ENCODE measurements at places on chromosomes 5 and 9. TPM values are rescaled to one million over a fixed set of nuclear protein-coding genes. Genes with fewer than 3 reads are reported as not detected.

- DNase-seq, result no peak
These were observed 315.8 kb upstream of the PDE4D start for GRCh38 chr5:60209146-60209840.

DNA sequence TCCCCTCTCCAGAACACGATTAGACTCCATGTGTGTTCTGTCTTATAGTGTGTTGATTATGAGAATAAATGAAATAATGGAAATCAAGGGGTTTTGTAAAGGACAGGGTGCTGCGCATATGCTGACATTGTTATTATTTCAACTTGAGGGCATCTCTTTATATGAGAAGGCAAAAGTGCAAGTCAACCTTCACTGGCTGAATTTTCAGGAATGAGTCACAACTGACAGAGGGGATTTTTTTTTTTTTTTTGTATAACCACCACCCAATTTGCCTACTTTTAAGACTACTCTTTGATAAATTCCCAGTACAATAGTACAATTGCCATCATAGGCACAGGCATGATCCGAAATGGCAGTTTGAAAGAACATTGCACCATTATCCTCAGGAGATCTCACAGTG is 419.2 kb upstream of the NMUR2 start:
- no peak for DNase-seq

- DNase-seq, result no peak
These were observed 22.3 kb downstream of the C1QTNF2 start for GRCh38 chr5:160348080-160348479.

DNA sequence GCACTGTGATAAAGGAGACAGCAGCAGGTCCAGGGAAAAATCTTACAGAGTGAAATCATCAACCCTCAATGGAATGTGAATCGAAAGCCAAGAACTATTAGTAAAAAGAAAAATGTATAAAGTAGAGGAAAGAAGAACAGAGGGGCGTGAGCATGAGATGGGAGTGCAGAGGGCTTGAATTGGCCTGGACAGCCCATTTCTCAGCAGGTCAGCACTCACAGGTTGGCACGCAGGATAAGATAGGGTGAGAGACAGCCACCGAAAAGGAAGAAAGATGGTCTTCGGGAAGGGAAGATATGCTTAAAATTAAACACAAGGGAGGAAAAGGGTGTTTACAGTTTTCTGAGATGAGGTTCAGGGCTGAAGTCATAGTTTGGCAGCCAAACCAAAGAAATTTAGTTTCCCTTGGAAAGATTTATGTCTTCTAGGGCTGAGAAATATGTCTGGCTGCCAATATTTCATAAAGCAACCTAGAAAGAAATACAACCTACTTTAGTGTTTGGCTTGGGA is 524.7 kb downstream of the SPATA31D1 start:
- no peak for DNase-seq

- no peak for DNase-seq
These were observed 132.8 kb downstream of the OR2K2 start for GRCh38 chr9:111197256-111197655.

Gene NR5A1
- not detected for polyA plus RNA-seq
